Suppressor macrophage treated with lipopolysaccharide for 4 hours (primary cell): ENCODE measurements at places on chromosomes 7 and 10.

DNA sequence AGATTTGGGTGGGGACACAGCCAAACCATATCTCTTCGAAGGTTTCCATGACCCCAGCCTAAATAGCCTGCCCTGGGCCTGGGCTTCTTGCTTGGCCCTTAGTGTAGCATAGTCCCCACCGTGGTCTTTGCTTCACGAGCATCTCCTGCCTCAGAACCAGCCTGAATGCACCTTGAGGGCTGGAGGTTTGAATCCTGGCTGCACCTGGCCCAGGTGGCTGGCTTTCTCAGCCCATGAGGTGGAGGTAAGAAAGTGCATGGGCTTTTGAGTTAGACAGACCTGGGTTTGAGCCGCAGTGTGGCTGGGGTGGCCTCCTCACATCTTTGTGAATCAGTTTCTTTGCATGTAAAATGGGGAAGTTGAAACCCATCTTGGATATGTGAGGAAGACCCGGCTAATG lies 24.2 kb upstream of the PCBD1 start:
- no peak for DNase-seq

- no peak for DNase-seq
Measured at GRCh38 chr10:88293651-88294230, 289.4 kb downstream of the RNLS start.

DNA sequence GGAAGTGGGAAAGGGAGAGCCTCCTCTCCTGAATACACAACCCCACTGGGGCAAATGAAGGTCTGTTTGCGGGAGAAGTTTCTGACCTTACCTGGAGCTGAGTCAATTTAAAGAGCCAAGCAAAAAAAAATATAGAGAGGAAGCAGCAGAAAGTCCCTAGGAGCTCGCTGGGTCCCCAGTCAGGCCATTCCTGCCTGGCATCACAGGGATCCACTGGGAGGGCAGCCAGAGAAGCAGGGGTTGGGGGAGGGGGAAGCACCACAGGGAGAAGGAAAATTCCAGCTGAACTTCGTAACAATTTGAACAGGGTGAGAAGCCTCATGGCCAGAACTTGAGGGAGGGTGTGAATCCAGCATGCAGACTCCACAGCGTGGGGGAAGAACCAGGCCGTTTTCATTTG lies 298.7 kb downstream of the LRRTM3 start:
- DNase-seq, result no peak

GRCh38 chr7:7851381-7851780 lies 117.2 kb upstream of the GLCCI1 start:
- DNase-seq, result no peak

DNA sequence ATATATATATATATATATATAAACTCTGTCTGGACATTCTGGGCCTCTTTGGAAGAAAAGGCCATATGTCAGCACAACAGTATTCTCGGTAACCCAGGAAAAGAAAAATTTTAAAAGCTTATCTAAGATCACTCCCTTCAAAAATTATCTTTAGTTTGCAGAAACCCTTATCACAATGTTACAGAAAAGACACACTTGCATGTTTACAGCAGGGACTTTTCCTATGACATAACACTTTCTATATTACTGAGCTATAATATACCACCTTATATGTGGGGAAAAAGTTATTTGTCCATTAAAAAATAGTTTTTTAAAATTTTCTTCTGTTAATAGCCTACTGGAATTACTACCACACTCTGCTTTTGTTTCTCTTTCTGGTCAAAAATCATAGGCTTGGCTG lies 25.4 kb downstream of the ANKRD61 start:
- no peak for DNase-seq
